ENCODE measurements at places on chromosomes 7 and 10.

DNA sequence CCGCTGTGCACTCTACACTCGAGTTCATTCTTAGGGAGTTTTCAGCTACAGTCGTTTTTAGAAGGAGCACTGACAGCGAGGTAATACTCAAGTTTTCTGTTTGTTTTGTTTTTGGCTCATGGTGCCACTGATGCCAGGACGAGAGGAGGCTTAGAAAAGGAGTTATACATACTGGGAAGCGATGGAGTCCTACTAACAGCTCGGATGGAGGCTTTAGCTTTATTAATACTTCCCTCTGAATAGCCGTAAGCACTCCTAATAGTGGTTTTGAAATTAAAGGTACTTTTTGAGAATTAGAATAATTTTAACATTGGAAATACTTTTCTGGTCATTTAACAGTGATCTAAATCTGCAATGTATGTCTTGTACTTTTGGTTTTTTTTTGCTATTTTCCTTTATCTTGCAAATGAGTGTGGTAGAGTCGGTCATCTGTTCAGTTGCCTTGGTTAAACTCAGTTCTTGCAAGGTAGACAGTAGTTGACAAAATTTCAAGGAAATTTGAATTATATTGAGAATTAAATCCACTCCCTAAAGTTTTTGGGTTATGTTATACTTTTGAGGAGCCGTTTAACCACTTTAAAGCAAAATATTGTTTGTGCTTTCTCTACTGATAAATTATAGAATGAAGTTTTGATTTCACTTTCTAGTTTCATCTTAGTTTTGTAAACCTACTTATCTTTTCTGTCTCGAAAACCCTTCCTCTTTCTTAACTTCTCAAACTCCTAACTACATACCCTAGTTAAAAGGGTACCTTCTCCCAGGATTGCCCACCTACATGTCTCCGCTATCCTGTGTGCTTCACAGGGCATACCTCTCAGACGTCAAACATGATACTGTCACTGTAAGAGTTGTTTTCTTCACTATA is 1.5 kb downstream of the HBP1 start:
- no peak for DNase-seq

DNA sequence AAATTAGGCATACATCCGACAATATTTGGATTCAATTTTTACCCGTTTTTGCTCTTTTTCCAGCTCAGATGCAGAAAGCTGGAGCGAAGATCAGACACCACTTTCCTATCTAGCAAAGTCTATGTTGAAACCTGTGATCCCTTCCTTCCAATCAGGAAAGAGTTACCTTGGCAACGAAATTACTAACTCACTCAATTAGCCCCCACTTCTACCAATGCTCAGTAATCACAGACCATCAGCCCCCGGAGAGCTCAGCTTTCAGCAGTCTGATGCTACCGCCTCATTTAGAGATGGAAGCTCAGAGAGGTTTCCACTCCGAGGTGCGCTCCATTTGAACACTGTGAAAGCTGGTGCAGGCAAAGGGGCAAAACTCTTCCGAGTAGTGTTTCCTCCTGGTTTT is 6.7 kb downstream of the FRAT1 start:
- DNase-seq, result no peak

- DNase-seq, result no peak
Observed at GRCh38 chr7:29957521-29958310, 31.9 kb downstream of the SCRN1 start.

DNA sequence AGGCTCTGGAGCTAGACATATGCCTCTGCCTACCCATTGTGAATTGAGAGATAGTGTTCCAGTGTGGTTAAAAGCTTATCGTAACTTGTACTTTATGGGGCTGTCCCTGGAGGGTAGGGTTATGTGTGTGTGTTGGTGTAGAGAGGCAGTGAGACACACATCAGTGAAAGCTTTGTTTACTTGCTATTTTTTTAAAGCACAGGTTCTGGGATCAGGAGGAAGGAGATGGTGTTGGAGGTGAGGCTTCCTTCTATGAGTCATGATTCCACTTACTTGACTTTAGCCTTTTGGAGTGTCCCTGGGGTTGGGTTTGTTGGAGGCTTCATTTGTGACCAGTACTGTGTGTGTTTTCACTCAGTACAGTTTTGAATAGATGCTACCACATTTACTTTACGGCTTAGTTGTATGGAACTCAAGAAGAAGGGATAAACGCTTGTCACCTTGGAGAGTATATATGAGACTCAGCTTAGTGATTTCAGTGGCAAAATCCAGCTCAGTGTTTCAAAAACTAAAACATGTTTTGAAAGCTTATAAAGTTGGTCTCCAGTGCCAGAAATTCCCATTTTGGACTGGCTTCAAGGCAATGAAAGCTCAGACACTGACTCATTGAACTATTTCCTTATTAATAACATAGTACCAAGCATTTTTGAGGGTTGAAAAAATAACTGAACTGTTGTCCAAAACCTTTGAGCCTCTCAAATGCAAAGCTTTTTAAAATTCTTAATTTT is 106.2 kb downstream of the PLXDC2 start:
- no peak for DNase-seq

GRCh38 chr10:127313996-127314700 is 117.8 kb upstream of the INSYN2A start:
- no peak for DNase-seq

DNA sequence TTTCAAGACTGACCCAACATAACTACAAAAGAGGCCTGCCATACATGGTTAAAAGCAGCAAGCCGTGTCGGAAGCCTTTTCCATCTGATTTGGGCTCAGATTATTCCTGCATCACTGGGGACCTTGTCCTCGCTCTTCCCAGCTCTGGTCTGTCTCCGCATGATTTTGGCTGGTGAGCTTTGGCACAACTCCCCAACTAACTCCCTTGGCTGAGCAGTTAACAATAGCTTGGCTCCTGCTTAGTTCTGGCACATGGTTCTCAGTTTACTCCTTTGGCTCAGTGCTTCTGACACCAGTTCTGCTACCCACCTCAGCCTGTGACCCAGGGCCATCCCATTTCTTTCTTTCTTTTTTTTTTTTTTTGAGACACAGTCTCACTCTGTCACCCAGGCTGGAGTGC is 17.0 kb downstream of the AGK start:
- DNase-seq, result no peak

- DNase-seq, result no peak
Observed at GRCh38 chr7:69934144-69934903, 336.0 kb downstream of the AUTS2 start.

GRCh38 chr10:113523071-113523470 is 29.8 kb upstream of the HABP2 start:
- DNase-seq, result no peak

DNA sequence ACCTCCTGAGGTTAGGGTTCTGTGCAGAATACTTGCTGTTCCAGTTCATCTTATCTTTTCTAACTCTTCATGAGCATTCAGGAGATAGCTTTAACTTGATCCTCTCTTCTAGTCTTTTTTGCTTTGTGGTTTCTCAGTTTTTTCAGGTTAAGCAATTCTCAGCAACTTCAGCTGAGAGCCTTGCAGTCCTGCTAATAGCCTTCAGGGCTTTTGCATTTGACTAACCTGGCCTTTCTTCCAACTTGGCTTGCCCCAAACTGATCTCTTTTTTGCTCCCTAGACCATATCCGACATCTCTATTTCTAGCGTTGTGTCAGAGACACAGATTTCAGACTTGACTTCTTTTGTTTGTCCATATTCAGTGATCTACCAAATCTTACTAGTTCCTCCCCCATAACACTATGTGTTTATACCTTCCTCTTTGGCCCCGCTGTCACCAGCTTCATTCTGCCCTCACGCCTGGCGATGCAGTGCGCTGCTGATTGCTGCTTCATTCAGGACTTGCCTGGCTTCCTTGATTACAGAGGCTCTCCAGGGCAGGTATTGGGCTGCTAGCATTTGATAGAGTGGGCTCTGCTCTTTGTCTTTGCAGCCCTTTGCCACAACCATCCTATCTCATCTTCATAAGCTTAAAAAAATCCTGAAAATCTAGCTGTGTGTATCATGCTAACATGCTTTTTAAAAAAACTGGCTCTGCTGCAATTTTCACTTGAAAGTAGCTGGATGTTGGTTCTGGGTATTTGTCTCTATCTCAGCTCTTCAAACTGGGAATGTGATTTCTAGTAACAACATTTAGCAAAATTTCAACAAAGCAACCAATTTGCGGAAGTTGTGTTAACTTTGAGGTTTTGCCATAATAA is 9.6 kb downstream of the CUL1 start:
- DNase-seq, result no peak

DNA sequence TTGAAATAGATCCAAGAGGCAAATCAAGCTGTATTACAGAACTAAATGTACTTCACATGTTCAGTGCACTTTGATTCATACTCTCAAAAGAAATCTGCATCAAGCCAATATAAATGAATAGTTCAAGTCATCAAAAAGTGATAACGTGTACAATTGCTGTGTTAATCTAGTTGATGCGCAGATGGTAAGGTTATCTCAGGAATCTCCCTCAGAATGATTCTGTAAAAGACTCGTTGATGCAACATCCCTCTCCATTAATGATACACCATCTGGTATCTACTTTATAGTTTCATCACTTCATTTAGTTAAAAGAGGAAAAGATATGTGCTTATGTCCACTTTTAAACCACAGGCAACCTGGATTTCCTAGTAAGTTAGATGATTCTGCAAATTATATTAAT is 200.6 kb downstream of the CHCHD3 start:
- DNase-seq, result no peak

- DNase-seq, result peak; percentile 39
Observed at GRCh38 chr7:130988443-130988842, 254.4 kb upstream of the KLF14 start.

GRCh38 chr10:57663401-57663800 is 604.3 kb downstream of the IPMK start:
- no peak for DNase-seq

GRCh38 chr7:94089806-94090205 is 85.7 kb upstream of the BET1 start:
- DNase-seq, result no peak

DNA sequence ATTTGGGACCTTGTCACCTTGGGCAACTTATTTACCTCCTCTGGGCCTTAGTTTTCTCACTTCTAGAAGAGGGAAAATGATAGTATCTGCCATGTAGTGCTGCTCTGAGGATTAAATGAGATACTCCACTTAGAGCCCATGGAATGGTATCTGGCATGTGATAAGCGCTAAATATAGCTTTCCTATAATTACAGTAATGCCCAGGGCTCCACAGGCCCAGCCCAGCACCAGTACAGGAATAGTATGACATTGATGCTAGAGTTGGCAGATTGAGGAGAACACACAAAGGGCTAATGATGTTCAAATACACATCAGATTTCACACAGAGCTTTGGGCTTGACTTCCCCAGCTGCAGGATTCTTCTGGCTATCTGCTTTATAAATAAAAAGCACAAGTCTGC is 34.9 kb downstream of the FAS start:
- DNase-seq, result no peak
